ENCODE measurements at places on chromosomes 4 and X.
A peak's percentile ranks its signal among the peaks of the same experiment; 100 is the strongest.

DNA sequence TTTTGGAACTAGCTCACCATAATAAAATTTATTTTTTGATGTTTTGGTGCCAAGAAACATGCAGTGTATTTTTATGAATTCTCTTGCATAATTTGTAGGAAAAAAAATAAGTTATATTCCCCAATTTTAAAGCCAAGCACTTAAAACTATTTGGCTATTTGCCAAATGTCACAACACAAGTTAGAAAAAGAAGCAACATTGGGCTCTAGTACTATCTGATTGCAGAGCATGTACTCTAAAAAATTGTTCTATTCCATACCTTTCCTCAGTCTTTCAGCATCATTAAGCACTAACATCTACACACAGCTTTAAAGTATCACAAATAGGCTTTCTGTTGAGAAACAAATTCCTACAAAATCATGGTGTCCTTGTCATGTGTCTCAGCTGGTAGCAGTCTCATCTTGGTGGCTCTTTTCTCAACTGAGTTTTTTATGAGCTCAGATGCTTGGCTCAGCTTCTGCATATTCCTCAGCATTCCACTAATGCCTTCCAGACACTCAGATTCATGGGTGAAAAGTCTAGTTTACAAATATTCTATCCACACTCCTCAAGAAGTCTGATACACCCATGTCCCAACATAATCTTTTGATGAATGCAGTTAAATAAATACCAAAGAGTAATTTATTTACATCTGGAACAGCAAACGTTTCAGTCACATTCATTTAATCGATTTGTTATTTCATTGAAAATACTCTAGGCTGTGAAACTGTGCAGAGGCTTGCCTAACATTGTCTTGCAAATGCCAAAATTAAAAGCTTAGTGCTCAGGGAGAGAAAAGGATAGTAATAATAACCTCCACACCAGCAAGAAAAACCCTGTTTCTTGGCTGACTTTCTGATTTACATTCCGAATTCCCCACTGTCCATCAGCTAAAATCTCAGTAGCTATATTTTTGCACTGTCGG, 2209.9 kb downstream of the PCDH7 start:
- no peak for DNase-seq

DNA sequence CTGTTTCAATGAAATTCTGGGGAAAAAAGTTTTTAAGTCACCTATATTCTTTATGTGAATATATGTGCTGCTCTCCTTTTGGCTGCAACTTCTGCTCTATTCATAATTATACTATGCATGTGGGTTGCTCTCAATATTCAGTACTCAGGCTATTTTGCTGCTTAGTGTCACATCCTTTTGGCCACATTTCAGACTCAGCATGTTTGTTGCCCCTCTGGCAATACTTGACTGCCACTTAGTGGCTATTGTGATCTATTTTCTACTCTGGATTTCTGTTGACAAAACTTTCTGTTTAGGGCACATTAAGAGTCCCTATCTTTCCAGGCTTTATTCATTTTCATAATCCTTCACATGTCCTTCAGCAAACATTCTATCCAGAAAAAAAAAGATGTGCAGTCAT, 15.8 kb upstream of the CT45A1 start:
- DNase-seq = no peak

DNA sequence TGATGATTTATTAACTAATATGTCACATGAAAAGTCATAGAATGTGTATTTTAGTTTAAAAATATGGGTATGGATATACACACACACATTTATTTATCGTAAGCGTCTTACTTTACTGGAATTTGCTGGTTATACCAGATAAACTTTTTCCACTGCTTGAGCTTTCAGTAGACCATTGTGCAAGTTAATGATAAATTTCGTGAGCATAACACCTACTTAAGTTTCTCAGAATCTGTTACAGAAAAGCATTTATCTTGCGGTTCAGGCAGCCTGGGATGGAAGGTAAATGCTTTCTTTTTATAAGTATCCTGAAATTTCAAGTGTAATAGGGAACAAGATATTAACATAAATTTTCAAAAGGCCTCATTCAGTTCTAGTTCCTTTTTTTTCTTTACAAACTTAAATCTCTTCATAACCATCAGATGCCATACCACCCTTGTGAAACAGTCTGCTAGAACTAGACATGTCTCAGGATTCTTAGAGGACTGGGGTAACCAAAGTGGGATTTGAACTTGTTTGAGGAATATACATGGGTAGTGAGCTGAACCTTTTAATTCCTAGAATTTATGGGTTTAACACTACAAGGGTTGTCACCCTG, 27.7 kb downstream of the ATP7A start:
- DNase-seq = no peak

DNA sequence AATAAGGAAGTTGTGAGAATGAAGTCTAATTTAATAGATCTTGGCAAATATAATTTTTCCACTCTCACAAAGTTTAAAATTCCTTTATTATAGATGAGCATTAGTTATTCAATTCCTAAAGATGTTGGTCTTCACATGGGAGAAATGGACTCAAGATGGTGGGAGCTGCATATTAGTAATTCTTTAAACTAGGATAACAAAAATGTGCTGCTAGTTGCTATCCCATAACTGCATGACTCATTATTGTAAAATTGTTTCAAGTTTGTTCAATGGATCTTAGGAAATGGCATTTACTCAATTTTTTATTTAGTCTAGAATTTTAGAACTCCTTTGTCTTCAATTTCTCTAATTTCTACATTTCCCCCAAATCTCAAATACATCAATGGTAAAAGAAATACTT, 155.8 kb downstream of the ATP10D start:
- peak; percentile 47 for DNase-seq

GRCh38 chr4:149751174-149751573, 64.5 kb downstream of the IQCM start:
- no peak for DNase-seq

DNA sequence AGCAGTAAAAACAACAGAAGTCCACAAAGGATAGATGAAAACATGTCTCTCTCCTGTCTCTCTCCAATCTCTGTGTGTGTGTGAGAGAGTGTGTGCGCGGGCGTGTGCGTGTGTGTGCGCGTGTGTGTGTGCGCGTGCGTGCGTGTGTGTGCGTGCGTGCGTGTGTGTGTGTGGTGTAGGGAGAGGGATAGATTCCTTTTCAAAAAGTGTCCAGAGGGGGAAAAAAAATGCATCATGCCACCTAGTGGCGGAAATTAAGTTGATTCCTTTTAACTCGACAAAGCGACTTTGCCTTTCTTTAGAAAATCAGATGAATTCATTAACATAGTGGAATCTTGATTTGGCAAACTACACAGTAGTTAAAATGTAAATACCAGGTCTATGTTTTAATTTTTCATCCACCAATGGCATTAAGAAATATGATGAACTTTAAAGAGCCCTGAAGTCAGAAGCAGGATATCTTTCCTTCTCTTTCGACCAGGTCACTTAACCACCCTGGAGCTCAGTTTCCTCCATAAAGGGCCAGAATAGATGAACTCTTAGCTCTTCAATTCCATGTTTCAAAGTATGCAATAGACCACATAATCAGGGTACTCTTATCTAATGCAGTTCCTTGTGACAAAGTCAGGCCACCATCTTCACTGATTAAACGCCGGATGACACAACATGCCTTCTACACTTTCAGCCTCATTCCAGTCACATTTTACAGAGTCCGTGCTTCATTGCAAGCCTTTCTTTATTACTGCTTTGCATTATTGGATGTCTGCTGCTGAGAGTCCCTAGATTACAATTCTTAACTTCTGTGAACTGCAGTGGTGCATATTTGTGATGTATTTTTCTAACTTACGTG, 162.8 kb downstream of the FBXO8 start:
- peak; percentile 83 for DNase-seq

DNA sequence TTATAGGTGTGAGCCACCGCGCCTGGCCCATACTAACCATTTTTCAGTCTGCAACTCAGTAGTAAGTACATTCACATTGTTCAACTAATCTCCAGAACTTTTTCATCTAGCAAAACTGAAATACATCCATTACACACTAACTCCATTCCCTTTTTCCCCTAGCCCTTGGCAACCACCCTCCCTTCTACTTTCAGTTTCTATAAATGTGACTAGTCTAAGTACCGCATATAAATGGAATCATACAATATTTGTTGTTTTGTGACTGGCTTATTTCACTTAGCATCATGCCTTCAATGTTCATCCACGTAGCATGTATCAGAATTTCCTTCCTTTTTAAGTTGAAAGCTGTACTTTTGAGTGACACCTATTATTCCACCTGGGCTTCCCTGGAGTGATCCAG, 44.6 kb upstream of the SETD7 start:
- DNase-seq = no peak

Data from fibroblast of skin of right quadriceps (primary cell).